ENCODE measurements at places on chromosomes 2 and 18.

DNA sequence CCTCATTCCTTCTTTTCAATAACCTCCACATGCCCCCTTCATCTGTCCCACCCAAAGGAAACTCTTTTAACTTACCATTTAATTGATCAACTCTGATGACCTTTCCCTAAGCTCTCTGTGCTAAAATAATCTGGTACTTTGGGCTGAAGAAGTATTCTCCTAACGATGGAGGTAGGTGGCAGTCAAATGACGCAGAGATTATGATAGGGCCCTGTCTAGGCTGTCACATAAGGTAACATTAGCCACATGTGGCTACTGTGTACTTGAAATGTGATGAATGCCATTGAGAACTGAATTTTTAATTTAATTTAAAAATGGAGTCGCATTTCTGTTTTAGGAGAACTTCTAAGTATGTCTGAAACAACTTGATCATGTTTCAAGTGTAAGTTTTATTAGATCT, 140.5 kb upstream of the TNP1 start:
- DNase-seq, result no peak

DNA sequence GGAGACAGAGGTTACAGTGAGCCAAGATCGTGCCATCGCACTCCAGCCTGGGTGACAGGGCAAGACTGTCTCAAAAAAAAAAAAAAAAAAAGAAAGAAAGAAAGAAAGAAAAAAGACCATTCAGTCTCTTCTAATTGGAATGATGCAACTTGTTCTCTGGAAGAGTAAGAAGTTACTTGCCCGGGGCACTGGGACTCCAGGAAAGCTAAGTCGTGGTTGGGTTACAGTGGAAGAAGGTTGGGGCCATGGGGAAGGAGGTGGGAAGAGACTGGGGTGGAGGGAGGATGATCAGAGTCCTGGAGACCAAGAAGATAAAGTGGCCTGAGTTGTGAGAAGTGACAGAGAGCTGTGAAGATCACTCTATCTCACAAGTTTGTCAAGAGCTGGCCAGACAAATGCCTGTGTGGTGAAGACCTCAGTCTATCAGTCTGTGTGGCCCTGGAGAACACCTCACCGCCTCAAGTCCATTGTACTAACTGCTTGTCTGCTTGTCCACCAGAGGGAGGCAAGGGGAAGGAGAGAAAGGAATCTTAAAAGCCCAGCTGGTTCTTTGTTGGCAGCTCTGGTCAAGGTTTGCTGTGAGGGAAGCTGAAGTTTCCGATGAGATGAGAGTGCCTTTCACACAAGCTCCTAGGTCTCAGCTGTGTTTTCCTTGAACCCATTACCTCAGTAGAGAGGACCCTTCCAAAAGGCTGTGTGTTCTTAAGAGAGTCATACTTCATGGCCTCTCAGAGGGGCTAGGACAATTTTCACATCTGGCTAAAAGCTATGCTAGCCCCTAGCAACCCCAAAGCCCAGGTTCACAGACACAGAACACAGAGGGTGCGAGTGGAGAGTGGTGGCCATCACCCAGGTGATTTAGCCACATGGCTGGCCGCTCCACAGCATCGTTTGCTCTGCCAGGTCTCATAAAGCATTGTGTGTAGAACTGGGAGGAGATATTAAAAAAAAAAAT, 72.0 kb upstream of the TMEM178A start:
- no peak for DNase-seq

GRCh38 chr2:235931676-235932075, 236.5 kb downstream of the GBX2 start:
- no peak for DNase-seq

DNA sequence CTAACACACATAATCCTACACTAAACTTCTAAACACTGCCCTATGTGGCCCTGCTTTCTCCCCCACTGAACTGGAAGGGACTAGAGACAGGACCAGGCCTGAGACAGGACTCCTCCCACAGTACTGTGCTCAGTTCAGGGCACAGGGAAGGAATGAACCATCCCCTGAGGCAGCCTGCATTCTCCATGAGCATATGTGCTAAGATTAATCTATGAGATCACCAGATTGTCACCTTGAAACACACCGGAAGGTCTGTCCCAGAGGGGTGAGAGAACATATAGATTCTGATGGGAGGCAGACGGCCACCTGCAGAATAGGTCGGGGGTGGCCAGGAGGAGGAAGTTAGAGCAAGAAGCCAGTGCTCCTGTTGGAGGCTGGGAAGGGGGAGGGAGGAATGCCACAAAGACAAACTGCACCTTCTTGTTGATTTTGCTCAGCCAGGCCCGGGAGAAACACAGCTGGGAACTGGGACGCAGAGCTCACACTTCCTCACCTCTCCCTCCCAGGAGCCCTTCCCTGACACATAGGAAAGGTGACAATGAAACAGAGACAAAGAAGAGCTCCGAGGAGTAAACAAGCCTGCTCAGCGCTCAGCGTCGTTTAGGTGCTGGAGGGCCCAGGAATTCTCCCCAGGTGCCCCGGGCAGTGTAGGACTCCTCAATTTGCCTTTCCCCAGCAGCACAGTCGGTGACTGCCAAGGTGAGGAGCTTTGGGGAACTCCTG, 52.1 kb downstream of the ZBTB7C start:
- no peak for DNase-seq

DNA sequence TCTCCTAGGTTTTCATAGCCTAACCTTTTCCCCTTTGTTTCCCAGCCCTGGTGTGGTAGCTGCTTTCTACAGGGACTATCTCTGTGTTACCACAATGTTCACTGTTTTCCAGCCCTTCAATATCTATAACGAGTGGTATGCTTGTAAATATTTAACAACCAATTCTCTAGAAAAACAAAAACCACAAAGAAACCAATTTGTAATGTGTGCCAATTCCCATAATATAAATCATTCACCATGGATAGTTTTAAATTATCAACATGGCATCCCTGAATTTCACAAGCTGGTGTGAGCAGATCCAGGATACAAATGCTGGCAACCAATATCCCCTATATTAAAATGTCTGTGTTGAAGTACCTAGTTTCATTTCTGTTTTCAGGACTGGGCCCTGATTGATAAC, 207.5 kb upstream of the FBXO11 start:
- DNase-seq, result no peak

DNA sequence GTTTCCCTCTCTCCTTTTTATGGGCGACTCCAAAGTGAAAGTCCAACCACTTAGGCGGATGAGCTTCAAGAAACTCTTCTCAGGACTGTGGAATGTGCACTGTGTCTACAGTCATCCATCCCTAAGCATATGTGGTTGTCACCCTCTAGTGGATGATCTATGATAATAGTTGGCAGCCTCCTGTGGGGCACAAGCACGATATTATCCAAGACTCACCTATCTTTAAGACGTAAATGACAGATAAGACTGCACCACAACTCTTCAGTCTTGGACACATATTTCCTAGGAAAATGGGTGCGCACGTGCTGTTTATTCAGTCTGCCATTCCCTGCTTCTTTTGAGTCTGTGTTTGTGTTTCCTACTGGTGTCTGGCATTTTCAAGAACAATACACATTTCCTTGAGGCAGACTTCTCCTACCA, 145.5 kb upstream of the CTAGE1 start:
- peak; percentile 58 for DNase-seq

DNA sequence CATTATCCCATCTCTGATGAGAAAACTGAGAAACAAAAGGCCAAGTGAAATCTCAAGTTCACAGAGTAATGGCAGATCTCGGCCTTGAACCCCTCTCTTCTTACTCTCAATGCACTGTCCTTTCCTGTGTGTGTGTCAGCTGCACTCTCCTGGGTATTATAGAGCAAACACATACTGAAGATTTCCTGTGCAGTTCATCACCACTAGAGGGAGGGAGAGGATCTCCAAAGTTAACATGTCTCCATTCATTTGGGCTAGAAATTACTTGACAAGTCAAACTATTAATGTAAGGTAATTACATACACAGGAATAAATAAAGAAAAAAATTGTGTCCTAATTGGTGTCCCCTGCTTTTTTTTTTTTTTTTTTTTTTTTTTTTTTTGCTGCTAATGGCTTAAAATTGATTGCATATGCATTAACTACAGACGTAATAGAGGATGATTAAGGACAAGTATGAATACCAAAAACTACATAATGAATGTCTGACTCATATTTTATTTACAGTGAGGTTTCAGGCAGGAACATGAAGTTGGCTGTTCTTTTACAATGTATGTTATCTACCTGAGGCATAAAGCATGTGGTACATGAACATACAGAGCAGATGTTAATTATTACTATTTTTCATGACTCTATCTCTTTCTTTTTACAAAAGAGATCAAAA, 269.2 kb downstream of the NYAP2 start:
- DNase-seq, result peak; percentile 55

DNA sequence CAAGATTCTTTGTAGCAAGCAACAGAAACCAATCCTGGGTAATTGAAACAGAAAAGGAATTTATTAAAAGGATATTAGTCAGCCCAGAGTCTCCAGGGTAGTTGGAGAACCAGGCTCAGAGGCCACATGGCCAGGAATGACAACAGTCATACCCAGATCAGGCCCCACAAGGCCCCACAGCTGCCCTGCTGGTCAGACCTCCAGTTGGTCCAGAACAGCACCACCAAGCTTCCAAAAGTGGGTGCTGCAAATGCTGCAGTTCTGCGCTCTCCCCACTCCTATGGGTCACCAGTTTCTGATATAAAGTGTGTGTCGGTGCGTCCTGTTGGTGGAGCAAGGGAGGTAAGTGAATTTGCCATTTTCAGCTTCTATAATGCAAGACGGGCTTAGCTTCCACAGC, 29.9 kb downstream of the KLHL29 start:
- no peak for DNase-seq

Measured in NCI-H2081 (cell line).